Activated naive CD8-positive, alpha-beta T cell treated with anti-CD3 and anti-CD28 coated beads for 36 hours (primary cell): ENCODE measurements at places on chromosomes 2 and 18.

DNA sequence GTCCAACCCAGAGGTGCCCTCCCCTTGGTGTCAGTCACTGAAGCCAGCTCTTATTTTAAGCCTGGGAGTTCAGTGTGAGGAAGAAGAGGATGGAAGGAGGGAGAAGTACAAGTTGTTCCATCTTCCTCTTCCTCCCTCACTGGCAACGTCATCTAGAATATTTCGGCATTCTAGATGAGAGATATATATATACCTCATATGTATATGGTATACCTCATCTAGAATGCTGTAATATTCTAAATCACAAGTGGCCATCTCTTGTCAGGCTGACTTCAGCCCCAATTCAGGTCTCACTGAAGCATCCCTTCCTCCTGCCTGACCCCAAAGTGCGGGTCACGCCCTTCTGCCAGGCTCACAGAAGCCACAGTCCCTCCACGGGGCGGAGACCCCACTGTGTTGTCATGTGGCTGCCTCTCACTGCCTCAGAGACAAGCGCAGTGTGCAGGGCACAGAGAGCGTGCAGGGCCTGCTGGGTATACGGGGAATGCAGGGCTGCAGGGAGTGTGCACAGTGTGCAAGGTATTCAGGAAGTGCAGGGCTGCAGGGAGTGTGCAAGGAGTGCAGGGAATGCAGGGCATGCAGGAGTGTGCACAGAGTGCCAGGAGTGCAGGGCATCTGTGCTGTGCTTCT is 32.8 kb upstream of the B3GNT7 start:
- no peak for DNase-seq

- no peak for DNase-seq
Measured at GRCh38 chr2:225276207-225276606, 123.3 kb upstream of the NYAP2 start.

DNA sequence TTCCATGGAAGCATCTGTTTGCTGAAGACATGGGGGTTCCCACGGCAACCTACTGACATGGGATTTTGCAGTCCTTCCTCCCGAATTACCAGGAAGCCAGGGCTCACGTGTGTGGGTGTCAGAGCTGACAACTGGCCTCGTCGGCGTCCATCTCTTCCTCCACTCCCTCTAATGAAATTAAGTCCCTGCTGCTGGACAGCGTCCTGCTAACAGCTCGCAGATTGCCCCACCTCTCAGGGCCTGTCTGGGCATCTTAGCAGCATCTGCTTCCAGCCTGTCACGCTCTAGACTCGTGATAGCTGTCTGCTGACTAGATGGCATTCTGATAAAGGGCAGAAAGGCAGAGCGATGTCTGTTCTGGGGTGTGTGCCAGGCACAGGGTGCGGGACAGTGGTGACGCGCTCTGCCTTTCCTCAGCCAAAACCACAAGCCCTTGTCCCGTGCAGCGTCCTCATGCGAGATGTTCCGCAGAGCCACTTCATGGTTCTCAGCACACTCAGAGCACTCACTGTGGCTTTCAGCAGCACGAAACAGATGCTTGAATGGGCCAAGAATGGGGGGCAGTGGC is 161.1 kb downstream of the ARL4C start:
- peak; percentile 47 for DNase-seq

- DNase-seq, result peak; percentile 19
Measured at GRCh38 chr2:120669121-120669952, 66.3 kb upstream of the GLI2 start.

GRCh38 chr18:12005538-12006487 is 24.5 kb downstream of the IMPA2 start:
- DNase-seq, result no peak

GRCh38 chr2:203585516-203585915 is 50.4 kb upstream of the RAPH1 start:
- no peak for DNase-seq
